ENCODE measurements at places on chromosomes 6 and 20.

- no peak for DNase-seq
These were observed 49.5 kb downstream of the EPB41L2 start for GRCh38 chr6:131013495-131013894.

- no peak for DNase-seq
These were observed 50.4 kb downstream of the IRAK1BP1 start for GRCh38 chr6:78917788-78918187.

GRCh38 chr6:5463690-5464089 is 202.4 kb downstream of the FARS2 start:
- DNase-seq: no peak

DNA sequence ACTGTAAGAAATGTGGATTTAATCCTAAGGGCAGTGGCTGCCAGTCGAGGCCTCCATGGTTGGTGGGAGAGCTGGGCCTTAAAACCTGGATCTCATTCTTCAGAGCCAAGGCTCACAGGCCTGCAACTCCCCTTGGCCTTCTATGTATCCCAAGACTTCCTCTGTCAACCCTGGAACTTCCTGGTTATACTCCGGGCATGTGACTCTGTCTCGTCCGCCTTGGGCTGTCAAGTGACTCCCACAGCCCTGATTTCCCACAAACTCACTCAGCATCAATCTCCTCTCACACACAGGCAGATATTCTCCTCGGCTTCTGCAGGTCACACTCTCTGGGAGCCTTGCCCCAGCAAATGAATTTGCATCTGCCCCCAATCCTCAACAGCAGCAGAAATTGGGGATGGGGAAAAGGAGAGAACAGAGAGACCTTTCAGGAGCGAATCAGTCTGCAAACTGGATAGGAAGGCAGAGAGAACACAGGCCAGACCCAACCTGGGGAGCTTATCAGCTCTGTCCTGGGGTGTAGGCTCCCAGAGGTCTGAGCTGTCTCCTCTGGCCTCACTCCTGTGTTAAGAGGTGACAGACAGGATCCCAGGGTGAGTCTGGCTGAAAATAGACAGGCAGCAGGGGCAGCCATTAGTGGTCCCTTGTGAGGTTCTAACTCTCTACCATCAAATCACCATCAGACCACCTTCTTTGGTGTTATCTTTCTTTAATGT is 30.4 kb upstream of the PREX1 start:
- no peak for DNase-seq

GRCh38 chr6:34104186-34104585 is 41.7 kb downstream of the GRM4 start:
- DNase-seq: no peak

DNA sequence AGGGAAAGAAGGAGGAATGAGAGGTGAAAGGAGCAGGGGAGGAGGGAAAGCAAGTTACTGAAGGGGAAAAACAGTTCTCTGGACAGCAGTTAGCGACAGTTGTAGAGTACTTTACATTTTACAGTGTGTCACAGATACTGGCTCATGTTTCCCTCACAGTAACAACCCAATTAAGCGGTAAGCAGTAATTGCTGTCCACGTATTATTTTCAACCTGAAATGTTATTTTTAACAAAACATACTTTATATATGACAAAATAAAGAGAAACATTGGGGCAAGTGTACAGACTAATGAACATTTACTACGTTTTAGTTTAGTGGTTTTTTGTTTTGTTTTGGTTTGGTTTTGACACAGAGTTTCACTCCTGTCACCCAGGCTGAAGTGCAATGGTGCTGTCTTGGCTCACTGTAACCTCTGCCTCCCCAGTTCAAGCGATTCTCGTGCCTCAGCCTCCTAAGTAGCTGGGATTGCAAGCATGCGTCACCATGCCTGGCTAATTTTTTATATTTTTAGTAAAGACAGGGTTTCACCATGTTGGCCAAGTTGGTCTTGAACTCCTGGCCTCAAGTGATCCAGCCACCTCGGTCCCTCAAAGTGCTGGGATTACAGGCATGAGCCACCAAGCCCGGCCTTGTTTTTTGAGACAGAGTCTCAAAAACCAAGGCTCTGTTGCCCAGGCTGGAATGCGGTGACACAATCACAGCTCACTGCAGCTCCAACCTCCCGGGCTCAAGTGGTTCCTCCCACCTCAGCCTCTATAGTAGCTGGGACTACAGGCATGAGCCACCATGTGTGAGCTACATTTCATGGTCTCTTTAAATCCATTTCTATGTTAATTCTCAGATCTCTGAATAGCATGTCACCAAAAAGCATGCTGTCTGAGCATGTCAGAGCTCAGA is 22.6 kb upstream of the BTN3A2 start:
- peak; percentile 30 for DNase-seq

DNA sequence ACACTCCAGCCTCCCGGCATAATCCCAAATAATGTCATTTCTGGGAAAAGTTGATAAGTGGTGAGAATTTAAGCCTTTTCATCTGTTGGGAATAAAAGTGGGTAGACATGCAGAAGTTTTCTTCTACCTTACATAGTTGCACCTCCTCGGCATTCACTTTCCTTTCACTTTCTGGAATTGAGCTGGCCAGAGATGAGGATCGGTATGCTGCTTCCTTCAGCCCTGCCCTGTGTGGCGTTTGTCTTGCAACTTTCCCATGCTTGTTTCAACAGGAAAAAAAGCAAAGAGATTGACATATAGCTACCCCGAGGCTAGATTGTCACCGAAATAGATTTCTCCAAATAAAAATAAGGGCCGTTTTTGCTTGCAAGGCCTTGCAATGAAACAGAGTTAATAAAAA is 65.8 kb upstream of the JAG1 start:
- no peak for DNase-seq

GRCh38 chr6:165847407-165848085 is 184.5 kb upstream of the PDE10A start:
- no peak for DNase-seq

GRCh38 chr6:116139917-116140316 is 14.0 kb upstream of the COL10A1 start:
- DNase-seq: no peak

- no peak for DNase-seq
These were observed 69.1 kb downstream of the FIG4 start for GRCh38 chr6:109760208-109760607.

- DNase-seq: peak; percentile 79
These were observed 15.8 kb upstream of the LIN28B start for GRCh38 chr6:104940893-104941728.

- DNase-seq: no peak
These were observed 662.6 kb downstream of the RFPL4B start for GRCh38 chr6:113009682-113010081.

DNA sequence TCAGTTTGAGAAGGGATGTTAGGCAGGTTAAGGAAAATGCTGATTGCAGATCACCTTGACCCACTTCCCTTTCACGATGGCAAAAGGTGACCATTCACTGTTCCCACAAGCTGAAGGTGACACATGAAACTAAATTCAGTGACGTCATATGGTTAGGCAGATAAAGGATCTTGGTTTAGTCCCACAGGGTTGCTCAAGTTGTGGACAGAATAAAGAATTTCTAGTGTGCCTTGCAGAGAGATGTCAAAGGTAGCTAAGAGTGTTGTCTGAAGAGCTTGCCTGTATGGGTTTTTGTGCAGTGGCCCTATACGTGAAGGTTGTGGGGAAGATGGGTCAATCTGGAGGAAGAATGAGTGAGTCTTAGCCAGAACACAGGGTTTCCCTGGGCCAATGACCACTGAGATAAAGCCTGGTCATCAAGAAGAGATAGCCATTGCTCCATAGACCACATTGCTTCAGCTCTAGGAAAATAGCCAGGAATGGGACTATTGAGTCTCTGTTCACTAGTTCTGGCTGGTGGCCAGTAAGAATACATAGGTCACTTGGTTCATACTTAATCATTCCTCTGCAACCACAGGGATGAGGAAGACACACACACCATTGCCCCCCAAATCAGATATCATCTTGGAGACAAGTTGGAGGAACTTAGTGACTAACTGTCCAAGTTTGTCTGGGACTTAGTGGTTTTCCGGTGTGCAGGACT is 148.5 kb upstream of the ATXN1 start:
- no peak for DNase-seq

- DNase-seq: no peak
These were observed 75.1 kb downstream of the IRAK1BP1 start for GRCh38 chr6:78942446-78942845.

DNA sequence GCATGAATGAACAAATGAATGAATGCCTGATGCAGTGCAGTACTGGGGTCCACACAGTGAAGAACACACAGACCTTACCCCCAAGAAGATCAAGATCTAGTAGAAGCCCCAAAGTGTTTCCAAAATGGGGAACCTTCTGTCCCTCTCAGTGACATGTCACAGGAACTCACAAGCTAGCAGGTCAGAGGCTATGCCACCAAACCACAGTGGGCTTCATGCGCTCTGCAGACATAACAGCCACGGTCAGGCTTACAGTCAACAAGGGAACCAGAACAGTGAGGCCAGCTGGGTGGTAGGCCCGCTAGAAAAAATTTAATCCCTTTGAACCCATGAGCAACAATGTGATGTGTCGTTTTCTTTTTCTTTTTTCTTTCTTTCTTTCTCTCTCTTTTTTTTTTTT is 20.2 kb upstream of the ARFGEF2 start:
- no peak for DNase-seq

DNA sequence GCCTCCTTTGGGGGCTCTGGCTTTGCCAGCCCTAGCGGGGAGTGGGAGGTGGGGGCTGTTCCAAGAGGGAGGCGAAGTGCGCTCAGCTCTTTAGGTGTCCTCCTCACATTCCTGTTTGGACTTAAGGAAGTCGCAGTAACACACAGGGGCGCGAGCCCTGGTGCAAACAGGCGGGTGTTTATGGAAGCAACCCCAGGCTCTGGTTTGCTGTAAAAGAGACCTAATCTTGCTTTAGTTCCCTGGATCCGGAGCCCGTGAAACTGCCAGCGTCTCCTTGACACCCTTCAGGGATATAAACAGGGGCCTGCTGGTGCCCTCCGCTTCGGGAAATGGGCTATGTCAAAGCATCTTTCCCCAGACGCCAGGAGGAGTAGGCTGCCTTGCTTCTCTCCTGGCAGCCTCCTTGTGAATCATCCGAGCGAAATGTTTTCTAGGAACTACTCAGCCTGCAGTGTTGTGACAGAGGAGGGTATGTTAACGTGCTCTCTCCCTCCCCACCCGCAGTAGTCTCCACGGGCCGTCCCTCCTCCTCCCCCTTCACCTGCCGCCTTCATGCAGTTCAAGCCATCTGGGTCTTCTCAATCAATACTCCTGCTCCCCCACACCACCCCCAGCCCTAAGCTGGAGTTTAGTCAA is 168.0 kb upstream of the LRFN2 start:
- no peak for DNase-seq

- DNase-seq: no peak
These were observed 50.0 kb upstream of the DST start for GRCh38 chr6:56692523-56693245.

- no peak for DNase-seq
These were observed 552.4 kb downstream of the RFPL4B start for GRCh38 chr6:112899541-112899940.

DNA sequence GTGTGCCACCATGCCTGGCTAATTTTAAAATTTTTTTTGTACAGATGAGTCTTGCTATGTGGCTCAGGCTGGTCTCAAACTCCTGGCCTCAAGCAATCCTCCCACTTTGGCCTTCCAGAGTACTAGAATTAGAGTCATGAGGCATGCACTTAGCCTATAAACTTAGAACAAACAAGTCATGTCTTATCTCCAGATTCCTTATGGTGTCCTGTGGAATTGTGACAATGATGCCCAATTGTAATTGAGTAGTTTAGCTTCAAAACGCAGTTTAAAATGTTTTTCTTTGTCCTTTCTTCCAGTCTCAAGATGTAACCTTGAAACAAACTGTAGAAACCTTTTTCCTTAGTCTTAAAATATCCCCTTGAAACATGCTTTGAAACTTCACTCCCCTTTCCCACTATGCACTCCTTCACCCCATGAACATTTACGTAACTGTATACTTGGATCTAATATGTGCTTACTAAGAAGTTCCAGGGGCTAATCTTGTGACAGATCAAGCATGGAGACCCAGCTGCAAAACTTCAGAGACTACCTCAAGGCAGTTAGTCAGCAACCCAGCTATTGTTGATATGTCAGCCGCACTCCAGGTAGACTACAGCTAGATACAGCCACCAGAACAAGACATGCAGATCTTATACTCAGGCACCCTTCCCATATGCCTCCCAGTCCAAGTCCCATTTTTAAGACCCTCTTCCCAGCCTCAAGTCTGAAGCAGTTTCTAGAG is 46.2 kb downstream of the MAN1A1 start:
- no peak for DNase-seq

DNA sequence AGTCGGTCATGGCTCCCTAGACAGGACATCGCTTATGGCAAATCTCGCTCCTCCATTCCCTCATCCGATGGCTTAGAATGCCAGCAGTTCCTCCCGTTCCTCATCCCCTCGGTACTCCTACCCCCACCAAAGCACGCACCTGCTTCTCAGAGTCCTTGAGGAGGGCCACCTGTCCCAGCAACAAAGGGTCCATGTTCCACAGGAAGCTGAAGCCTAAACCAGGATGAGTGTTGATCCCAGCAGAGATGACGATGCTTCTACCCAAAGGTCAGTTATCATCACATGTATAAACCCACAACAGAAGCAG is 111.2 kb downstream of the THBS2 start:
- no peak for DNase-seq

DNA sequence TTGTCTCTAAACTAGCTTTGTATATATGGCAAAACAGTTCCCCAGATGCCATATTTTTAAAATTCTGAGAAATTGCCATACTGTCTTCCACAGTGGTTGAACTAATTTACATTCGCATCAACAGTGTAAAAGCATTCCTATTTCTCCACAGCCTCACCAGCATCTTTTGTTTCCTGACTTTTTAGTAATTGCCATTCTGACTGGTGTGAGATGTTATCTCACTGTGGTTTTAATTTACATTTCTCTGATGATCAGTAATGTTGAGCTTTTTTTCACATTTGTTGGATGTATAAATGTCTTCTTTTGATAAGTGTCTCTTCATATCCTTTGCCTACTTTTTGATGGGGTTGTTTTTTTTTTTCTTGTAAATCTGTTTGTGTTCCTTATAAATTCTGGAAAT is 1222.7 kb upstream of the CITED2 start:
- DNase-seq: no peak

DNA sequence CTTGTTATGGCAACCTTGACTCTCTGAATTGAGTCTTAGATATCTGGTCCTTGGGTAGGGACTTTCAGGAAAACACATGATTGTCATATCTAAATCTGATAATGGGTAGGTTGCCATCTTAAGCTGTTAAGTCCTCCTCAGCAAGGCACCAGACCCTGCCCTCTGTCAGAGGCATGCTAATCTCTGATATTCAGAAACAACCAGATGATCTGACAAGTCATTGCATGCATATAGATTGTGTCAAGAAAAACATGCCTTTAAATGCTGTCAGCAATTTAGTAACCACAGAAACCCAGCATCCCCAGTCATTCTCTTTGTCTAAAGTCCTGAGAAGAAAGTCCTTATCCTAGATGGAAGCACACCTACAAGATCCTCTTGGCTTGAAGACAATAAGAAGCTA is 149.1 kb downstream of the EDN1 start:
- no peak for DNase-seq
